ENCODE measurements at places on chromosomes 5 and 9. TPM values are rescaled to one million over a fixed set of nuclear protein-coding genes. Genes with fewer than 3 reads are reported as not detected.

ABHD17B gene
- 10.5 TPM for total RNA-seq

OR2S2 gene
- total RNA-seq = not detected

SEMA6A gene
- 3.2 TPM for total RNA-seq

IL7R gene
- total RNA-seq = 0.06 TPM

ADRB2 gene
- total RNA-seq = not detected

SLC27A6 gene
- total RNA-seq = 1.6 TPM

TMEM232 gene
- 1.0 TPM for total RNA-seq

NTNG2 gene
- total RNA-seq = 2.1 TPM

CHSY3 gene
- total RNA-seq = 6.3 TPM

POLR3G gene
- total RNA-seq = 4.2 TPM

TAF11L5 gene
- total RNA-seq = not detected

GPX8 gene
- 108 TPM for total RNA-seq

GDA gene
- not detected for total RNA-seq

ADGRV1 gene
- not detected for total RNA-seq

EGFL7 gene
- total RNA-seq = 35.9 TPM

PRRC1 gene
- 79.7 TPM for total RNA-seq
